T-helper 17 cell (primary cell): ENCODE measurements at places on chromosomes 11 and 22. TPM values are rescaled to one million over a fixed set of nuclear protein-coding genes. Genes with fewer than 3 reads are reported as not detected.
A peak's percentile ranks its signal among the peaks of the same experiment; 100 is the strongest.

- H3K4me3 ChIP-seq = no peak overlapping the region
- peaks cover 3% of the 10 kb centered on the region for H3K4me1 ChIP-seq
- H3K36me3 ChIP-seq = no peaks in the 10 kb centered on the region
- H3K27me3 ChIP-seq = peaks cover 6% of the 10 kb centered on the region
Observed at GRCh38 chr22:25598609-25599008, 34.1 kb downstream of the GRK3 start.

The OR51I1 gene
- total RNA-seq = not detected

DNA sequence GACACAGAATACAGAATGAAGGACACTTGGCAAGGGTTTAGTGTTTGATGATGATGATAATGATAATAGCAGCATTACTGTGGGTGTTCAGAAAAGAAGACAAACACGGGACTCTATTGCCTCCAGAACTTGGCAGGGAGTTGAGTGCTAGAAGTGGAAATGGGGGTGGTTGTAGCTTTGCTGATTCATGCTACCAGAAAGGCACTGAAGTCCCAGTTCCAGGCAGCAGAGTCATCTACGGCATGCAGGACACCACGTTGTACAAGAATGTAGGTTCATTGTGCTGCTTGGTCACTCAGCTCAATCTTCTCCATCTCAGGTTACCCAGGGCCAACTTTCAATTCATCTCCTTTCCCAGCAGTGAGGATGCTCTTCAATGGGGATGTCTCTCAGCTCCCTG lies 115.7 kb downstream of the NTM start:
- no peaks in the 10 kb centered on the region for H3K36me3 ChIP-seq
- H3K27me3 ChIP-seq = no peaks in the 10 kb centered on the region
- no peak for DNase-seq

The POU2AF1 gene
- total RNA-seq = 10.5 TPM

DNA sequence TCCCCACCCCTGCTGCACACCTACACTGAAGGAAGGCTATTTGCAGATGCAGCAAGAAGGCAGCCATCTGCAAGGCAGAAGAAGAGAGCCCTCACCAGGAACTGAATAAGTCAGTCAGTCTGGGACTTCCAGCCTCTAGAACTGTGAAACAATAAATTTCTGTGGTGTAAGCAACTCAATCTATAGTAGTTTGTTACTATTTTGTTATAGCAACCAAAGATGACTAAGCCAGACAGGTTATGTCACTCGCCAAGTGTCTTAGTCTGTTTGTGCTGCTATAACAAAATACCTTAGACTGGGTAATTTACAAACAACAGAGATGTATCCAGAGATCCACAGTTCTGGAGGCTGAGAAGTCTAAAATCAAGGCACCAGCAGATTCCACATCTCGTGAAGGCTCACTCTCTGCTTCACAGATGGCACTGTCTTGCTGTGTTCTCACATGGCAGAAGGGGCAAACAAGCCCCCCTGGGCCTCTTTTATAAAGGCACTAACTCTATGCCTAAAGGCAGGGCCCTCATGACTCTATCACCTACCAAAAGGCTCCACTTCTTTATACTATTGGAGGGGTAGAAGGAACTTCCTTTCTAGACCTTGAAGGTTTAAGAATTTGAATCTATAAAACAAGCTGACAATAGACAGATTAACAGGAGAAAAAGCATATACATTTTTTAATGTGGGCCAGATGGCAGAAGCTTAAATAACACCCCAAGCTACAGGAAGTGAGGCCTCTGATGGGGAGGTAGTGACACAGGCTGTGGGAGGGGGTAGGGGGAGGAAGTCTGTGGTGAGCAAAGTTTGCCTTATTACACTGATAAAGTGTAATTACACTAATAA lies 12.3 kb downstream of the APOL6 start:
- peak overlapping the region; percentile 77 for H3K4me3 ChIP-seq
- peaks cover 20% of the 10 kb centered on the region for H3K36me3 ChIP-seq
- DNase-seq = peak; percentile 42
- peaks cover 48% of the 10 kb centered on the region for H3K4me1 ChIP-seq

The LRP4 gene
- total RNA-seq = not detected

DNA sequence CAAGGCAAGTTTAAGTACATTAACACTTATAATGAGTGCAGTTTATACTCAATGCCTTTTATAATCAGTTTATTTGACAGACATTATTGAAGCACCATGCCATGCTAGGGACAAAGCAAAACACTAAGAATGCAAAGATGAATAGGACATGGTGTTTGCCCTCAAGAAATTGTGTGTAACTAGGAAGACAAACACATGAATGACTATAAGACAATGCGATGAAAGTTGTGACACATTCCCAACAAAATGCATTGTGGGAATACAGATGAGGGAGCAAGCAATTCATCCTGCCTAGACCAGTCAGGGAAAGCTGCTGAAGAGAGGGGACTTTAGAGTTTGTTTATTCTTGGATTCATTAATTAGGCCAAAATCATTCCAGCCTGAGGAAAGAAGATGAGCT lies 133.8 kb upstream of the TRPC6 start:
- no peaks in the 10 kb centered on the region for H3K4me1 ChIP-seq
- H3K4me3 ChIP-seq = no peak overlapping the region
- DNase-seq = no peak

The DERL3 gene
- 3.6 TPM for total RNA-seq

The PANX3 gene
- total RNA-seq = not detected

The CST6 gene
- not detected for total RNA-seq

GRCh38 chr11:77589181-77589520 lies 602 bp upstream of the AQP11 start:
- H3K27ac ChIP-seq = no peak overlapping the region
- H3K36me3 ChIP-seq = no peaks in the 10 kb centered on the region

- no peak overlapping the region for H3K4me3 ChIP-seq
- H3K27me3 ChIP-seq = peaks cover 24% of the 10 kb centered on the region
- H3K36me3 ChIP-seq = peaks cover 3% of the 10 kb centered on the region
- H3K4me1 ChIP-seq = peaks cover 5% of the 10 kb centered on the region
- DNase-seq = no peak
Observed at GRCh38 chr22:23501261-23501619, 78.8 kb downstream of the IGLL1 start.

GRCh38 chr11:69726019-69726418 lies 22.2 kb upstream of the FGF19 start:
- DNase-seq = no peak
- H3K4me1 ChIP-seq = peaks cover 4% of the 10 kb centered on the region
- peaks cover 85% of the 10 kb centered on the region for H3K27me3 ChIP-seq
- H3K36me3 ChIP-seq = peaks cover 7% of the 10 kb centered on the region

The NXPE4 gene
- total RNA-seq = not detected

- no peak overlapping the region for H3K27ac ChIP-seq
- no peaks in the 10 kb centered on the region for H3K4me1 ChIP-seq
- no peaks in the 10 kb centered on the region for H3K36me3 ChIP-seq
- no peak overlapping the region for H3K4me3 ChIP-seq
- no peaks in the 10 kb centered on the region for H3K27me3 ChIP-seq
Observed at GRCh38 chr22:33817512-33818127, 102.7 kb downstream of the LARGE1 start.

The DDTL gene
- total RNA-seq = 2.4 TPM

- no peak for DNase-seq
- peaks cover 48% of the 10 kb centered on the region for H3K4me1 ChIP-seq
- no peaks in the 10 kb centered on the region for H3K27me3 ChIP-seq
- H3K36me3 ChIP-seq = no peaks in the 10 kb centered on the region
- H3K4me3 ChIP-seq = no peak overlapping the region
Observed at GRCh38 chr11:102467080-102467708, 14.6 kb upstream of the TMEM123 start.

DNA sequence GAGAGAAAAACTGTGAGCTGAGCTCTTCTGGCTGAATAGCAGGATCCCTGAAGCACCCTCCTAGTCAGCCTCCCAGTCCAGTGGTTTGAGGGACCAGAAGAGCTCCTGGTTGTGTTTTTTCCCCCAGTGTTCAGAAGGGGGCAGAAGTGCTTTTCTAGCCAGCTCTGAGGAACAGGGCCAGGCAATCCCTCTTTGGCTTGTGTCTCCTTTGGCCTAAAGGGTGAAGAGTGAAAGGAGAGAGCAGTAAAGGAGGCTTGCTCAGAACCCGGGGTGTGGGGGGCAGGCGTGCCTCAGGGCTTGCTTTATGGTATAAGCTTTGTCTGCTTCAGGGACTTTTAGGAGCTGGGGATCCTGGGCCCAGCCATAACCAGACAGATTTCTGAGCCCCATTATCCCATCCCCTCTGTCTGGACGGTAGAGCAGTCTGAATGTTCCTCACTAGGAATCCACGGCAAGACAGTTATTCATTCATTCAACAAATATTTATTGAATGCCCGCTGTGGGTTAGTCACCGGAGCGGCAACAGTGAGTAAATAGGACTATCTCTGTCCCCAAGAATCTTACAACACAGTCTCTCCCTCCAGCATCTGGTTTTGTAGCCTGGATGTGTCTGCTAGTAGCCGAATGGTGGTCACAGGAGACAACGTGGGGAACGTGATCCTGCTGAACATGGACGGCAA lies 14.5 kb downstream of the ACP2 start:
- H3K27me3 ChIP-seq = no peaks in the 10 kb centered on the region
- H3K27ac ChIP-seq = peak overlapping the region; percentile 94
- DNase-seq = no peak
- peaks cover 6% of the 10 kb centered on the region for H3K36me3 ChIP-seq

The USP47 gene
- total RNA-seq = 82.3 TPM

DNA sequence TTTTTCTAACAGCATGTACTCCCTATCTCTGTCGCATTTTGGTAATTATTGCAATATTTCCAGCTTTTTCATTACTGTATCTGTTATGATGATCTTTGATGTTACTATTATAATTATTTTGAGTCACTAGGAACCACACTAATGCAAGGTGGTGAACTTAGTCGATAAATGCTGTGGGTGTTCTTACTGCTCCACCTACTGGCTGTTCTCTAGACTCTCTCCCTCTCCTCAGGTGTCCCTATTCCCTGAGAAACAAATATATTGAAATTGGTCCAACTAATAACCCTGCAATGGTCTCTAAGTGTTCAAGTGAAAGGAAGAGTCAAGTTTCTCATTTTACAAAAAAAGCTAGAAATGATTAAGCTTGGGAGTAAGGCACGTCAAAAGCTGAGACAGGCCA lies 10.5 kb downstream of the ARL14EP start:
- peaks cover 12% of the 10 kb centered on the region for H3K36me3 ChIP-seq
- H3K4me1 ChIP-seq = peaks cover 11% of the 10 kb centered on the region
- no peak overlapping the region for H3K4me3 ChIP-seq
- no peak for DNase-seq
- H3K27me3 ChIP-seq = no peaks in the 10 kb centered on the region

DNA sequence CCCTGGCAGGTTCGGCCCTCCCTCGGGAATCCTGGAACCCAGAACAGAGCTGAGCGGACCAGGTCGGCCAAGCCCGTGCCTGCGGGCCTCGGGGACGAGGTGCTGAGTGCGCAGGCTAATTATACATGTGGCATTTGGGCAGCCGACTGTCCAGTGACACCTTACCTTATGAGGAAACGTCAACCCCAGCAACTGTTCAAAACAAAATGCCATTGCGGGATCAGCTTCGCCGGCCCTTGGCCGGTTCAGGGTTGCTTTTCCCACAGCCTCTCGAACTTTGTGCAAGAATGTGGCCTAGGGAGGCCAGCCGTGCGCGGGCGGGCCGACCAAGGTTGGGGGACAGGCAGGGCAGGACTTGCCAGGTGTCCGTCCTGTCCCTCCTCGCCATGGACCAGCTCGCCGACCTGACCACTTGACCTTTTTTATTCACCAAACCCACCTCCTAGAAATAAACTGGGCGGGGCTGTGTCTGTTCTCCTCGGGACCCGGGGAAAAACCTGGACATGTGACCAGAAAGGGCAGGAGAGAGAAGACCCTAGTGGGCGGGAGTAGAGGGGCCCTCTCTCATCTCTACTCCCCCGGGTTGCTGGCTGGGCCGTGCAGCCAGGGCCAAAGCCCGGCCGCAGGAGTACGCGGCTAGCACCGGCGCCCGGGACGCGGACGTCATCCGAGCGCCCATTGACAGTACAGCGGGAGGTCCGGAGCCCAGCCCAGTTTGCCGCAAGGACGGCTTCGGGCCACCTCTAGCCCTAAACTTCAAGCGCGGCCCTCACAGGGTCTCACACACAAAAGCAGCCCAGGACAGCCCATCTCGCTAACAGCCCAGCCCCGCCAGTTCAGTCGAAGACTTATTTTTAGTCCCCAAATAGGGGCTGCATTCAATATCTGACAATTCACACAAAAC lies 134.3 kb upstream of the C11orf58 start:
- H3K27me3 ChIP-seq = peaks cover 54% of the 10 kb centered on the region
- peak overlapping the region; percentile 80 for H3K4me3 ChIP-seq
- H3K27ac ChIP-seq = no peak overlapping the region
- H3K36me3 ChIP-seq = peaks cover 10% of the 10 kb centered on the region
- no peak for DNase-seq

GRCh38 chr11:91308069-91308468 lies 916.5 kb upstream of the FAT3 start:
- H3K27ac ChIP-seq = no peak overlapping the region
- no peaks in the 10 kb centered on the region for H3K36me3 ChIP-seq
- no peaks in the 10 kb centered on the region for H3K4me1 ChIP-seq
- DNase-seq = no peak

DNA sequence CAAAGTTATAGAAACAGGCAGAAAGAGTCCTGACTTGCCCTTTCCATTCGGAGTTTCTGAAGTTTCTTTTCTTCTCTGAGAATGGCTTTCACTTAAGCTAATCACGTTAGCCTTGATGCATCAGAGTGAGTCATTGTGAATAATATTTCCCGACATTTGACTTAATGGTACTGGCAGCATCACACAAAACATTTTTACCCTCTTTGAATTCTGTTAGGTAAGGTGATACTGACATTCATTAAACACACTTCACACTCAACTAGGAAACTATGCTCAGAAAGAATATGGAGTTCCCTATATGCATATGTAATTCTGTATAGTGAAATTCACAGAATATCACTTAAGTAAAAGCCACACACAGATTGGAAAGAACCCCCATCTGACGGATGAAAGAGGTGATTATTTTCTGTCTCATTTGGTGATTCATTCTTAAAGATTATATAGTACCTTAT lies 120.8 kb upstream of the ARHGAP20 start:
- no peaks in the 10 kb centered on the region for H3K36me3 ChIP-seq
- H3K4me3 ChIP-seq = no peak overlapping the region
- no peak for DNase-seq
- peaks cover 32% of the 10 kb centered on the region for H3K27me3 ChIP-seq
- H3K4me1 ChIP-seq = peaks cover 2% of the 10 kb centered on the region
- H3K27ac ChIP-seq = no peak overlapping the region

GRCh38 chr11:112368381-112368780 lies 107.7 kb upstream of the PLET1 start:
- DNase-seq = no peak
- no peak overlapping the region for H3K4me3 ChIP-seq
- H3K27ac ChIP-seq = no peak overlapping the region
- H3K36me3 ChIP-seq = peaks cover 4% of the 10 kb centered on the region
- no peaks in the 10 kb centered on the region for H3K27me3 ChIP-seq

GRCh38 chr11:117045196-117045595 lies 53.0 kb downstream of the SIK3 start:
- DNase-seq = no peak
- H3K27ac ChIP-seq = peak overlapping the region; percentile 75
- H3K4me1 ChIP-seq = peaks cover 44% of the 10 kb centered on the region
- peaks cover 2% of the 10 kb centered on the region for H3K36me3 ChIP-seq
- no peaks in the 10 kb centered on the region for H3K27me3 ChIP-seq

DNA sequence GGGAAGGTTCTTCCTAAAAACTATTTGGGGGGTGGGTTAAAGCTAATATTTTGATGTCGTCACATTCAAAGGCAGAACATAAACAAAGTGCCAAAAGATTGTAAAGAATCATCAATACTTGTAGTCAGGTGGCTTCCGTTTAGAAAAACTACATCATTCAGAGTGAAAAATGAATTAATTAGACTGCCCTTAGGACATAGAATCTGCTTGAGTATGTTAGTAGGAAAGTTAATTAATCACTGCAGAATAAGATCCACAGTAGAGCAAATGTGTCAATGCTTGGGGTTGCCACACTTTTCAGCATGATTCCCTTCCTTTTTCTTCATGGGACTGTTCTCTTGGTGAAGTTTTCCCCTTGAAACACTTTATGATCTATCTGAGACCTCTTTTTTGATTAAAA lies 166.8 kb upstream of the MTNR1B start:
- H3K36me3 ChIP-seq = no peaks in the 10 kb centered on the region
- no peak overlapping the region for H3K27ac ChIP-seq
- H3K27me3 ChIP-seq = no peaks in the 10 kb centered on the region
- DNase-seq = no peak
- no peaks in the 10 kb centered on the region for H3K4me1 ChIP-seq
